Natural killer cell (primary cell): ENCODE measurements at places on chromosomes 6 and 20.

- no peak for DNase-seq
Observed at GRCh38 chr6:33286946-33287914, 1.8 kb downstream of the WDR46 start.

DNA sequence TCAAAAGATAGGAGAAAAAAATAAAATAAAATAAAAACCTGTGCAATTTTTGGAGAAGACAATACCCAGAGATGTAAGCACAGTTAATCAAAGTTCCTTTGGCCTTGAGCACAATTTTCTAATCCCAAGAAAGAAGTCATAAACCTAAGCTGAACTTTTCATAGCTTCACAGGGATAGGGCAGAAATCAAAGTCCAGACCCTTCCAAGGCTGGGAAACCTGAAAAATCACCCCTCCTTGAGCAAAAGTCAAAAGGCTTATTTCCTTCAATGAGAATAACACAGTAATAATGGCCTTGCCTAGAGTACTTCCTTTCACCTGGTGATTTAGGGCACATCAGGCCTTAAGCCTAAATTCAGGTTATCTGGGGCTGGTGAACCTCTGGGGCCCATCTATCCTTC lies 415.0 kb upstream of the BTBD3 start:
- no peak for DNase-seq

DNA sequence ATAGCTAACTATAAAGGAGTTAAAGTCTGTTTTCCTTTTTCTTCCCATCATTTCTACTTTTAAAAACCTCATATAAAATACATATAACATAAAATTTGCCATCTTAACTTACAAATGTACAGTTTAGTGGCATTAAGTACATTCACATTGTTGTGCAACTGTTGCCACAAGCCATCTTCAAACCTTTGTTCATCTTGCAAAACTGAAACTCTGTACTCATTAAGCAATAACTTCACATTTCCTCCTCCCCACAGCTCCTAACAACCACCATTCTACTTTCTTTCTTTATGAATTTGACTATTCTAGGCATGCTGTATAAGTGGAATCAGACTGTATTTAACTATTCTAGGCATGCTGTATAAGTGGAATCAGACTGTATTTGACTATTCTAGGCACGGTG lies 4.5 kb downstream of the CCDC170 start:
- DNase-seq = no peak

- DNase-seq = no peak
Observed at GRCh38 chr6:13358511-13358910, 30.2 kb upstream of the TBC1D7 start.

GRCh38 chr20:50304923-50305635 lies 114.4 kb downstream of the CEBPB start:
- no peak for DNase-seq

DNA sequence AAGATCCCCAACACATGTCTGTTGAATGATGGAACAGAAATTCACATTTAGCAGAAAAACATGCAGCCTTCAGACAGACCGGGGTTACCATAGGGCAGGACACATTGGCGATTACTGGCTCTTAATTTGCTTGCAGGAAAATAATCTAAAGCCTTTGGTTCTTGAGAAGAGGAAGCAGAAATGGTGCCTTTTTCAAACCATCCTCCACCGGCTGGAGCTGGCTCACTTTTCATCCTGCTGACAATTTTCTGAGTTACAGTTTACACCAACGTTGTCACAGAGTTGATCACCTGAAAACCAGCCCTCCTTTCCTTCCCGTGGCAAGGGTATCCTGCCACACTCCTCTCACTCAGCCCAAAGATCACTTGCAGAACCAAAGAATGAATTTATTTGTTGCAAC lies 32.6 kb downstream of the SF3B5 start:
- DNase-seq = peak; percentile 21

DNA sequence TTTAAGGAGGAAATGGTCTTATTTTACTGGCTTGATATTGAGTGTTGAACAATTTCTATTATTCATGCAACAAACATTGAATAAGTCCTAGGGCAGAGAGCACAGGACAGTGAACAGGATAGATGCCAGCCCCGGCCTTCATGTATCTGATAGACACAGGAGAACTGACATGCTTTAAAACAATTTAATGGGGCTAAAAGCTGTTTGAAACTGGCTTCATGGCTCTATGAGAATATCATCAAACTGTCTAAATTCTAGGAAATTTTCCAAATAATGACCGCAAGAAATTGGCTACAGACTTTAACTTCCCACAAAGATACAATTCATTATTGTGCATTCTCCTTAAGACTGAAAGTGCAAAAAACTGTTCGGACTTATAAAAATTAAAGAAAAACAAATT lies 69.0 kb downstream of the ID4 start:
- DNase-seq = no peak

- no peak for DNase-seq
Observed at GRCh38 chr6:138420356-138420755, 16.3 kb downstream of the HEBP2 start.

GRCh38 chr20:59933296-59933848 lies at the start of gene SYCP2:
Gene SYCP2 (minus strand): TSS chr20:59933637. CDS start chr20:59922413, 11,224 bp downstream.
- peak; percentile 58 for DNase-seq

- DNase-seq = no peak
Observed at GRCh38 chr20:57693002-57693582, 16.7 kb downstream of the PMEPA1 start.
